ENCODE measurements at places on chromosomes 12 and 14. TPM values are rescaled to one million over a fixed set of nuclear protein-coding genes. Genes with fewer than 3 reads are reported as not detected.

DHRS2 gene
- total RNA-seq = 1.1 TPM

DNA sequence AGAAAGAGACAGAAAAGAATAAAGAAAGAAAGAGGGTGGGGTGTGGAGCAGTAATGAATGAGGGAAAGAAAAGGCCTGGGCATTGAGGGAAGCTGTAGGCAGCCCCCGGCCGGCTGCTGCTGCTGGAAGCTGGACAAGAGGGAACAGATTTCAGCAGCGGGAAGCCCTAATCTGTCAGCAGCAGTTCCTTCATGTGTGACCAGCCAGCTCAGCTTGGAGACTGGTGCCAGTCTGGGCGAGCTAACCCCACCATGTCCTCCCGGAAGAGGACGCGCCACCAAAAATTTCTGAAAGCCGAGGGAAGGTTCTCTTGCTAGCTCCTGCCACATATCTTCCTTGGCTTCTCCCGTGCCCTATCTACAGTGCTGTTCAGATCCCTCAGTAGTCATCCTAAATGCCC lies 236.8 kb downstream of the GRIN2B start:
- DNase-seq = no peak

NOP9 gene
- 16.4 TPM for total RNA-seq

DNA sequence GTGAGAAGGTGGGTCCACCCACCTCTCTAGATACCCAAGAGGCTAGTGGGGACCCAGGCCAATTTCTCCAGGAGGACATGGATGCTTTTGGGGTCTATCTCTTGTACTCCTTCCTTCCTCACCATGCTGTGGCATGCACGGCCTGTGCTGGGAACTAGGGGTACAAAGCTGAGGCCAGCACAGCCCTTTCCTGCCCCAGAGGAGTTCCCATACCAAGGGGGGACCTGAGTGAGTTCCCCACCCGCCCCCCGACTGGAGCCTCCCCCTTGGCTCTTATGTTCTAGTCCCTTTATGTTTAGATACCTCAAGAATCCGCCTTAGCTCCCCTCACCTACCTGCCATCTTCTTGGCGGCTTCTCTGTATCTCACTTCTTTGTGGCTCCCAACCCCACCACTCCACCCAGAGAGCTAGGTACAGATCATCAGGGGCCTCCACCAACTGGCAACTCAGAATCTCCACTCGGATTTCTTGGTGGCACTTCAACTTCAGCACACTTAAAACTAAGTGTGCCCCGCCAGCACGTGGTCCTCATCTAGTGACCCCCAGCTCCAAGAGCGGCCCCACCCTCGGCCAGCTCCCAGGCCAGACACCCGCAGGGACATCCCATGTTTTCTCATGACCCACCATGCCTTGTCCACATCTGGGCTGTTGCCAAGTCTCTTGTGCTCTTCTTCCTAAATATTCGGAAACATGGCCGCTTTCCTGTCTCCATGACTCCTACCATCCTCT lies 115.2 kb upstream of the RTL1 start:
- no peak for DNase-seq

- DNase-seq = peak; percentile 78
Observed at GRCh38 chr14:22847661-22848341, 11.4 kb downstream of the MMP14 start.

GRCh38 chr12:117069926-117070900 lies 29.0 kb downstream of the TESC start:
- DNase-seq = no peak

DNA sequence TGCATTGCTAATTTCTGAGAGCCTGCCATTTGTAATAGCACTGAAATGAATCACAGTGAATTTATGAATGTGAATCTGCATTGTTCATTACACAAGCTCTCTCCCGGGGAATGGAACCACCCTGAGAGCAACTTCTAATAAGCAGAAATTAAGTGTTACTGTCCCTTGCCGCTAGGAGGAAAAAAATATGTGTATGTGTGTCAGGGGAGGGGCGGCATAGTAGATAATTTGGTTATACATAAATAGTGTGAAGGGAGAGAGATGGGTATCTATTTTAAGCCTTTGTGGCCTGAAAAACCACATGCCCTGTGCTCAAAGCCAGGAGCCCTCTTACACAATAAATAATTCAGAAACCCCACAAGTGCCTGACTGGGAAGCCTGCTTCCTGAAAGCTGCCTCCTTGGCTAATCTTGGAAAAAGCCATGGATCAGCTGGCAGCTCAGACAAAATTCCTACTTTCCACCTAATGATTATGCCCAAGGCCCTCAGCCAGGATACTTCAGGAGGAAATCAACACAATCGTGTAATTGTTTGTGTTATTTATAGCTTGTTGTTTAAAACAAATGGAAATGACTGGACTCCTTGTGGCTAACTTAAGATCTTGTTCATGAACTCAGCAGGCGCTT lies 366.2 kb upstream of the KITLG start:
- peak; percentile 90 for DNase-seq

DNA sequence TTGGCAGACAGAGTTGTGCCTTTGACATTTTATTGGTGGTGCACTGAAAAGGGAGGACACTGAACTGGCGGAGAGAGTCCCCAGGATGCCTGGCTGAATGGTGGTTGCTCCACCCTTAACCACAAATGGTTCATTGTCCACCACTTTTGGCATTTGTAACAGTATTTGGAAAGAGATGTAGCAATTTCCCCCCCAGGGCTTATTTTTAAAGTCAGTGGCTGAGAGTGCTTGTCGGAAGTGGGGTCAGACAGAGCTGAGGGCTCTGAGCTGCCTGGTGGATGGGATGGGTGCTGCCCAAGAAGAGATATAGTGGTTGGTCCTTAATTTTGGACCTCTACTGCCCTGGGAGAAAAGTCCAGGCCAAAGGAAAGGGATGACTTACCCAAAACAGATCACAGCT lies 31.5 kb upstream of the FGF6 start:
- DNase-seq = no peak

RD3L gene
- not detected for total RNA-seq

DNA sequence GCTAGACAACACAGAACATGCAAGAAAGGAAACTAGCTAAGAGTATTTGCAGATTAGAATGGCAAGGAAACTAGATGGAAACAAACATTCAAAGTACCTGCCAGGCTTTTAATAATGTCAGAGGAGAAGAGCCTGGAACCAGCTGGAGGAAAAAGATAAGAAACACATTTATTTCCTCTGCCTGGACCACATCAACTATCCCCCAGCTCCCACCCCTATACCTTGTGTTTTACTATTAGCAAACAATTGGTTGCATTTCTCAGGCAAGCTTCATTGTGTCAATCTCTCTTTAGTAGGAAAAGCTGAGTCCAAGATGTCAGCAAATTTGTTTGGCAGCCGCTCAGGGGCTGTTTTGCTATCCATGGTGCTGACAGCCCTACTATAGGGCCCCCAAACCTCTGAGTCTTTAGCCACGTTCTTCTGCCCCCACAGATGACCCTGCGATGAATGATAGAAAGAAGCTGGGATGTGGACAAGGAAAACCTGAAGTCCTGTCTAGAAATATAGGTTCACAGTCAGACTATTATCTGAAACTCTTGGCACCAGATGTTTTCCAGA lies 11.6 kb upstream of the SYNDIG1L start:
- no peak for DNase-seq

DNA sequence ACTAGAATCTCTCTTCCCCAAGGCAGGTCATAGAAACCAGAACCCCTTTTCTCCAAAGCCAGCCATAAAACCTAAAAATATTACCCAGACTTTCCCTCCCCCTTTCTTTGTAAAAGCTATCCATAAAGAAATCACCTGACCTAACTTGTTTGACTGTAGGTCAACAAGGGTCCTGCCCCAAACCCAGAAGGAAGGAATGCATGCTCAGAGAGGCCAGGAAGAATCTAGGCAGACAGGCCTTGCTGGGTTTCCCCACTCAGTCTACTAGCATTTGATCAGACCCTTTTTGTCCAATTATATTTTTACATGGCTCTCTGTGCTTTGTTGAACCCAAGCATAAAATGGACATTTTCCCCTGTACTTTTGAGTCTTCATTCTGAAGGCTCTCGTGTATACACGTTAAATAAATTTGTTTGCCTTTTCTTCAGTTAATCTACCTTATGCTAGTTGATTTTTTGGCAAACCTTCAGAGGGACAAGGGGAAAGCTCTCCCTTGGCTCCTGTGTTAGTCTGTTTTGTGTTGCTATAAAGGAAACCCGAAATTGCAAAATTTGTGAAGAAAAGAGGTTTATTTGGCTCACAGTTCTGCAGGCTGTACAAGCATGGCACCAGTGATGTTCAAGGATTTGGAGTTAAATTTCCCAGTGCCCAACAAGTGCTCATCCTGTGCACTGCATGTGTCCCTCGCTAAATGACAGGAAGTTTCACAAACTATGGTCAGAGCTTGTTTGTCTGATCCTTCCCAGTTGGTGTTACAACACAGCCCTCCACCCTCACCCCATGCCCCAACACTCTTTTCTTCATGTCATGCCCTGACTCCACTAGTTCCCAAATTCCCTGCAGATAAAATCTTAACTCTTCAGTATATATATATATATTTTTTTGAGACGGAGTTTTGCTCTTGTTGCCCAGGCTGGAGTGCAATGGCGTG lies 14.2 kb upstream of the RASSF3 start:
- DNase-seq = no peak

Measured in fibroblast of the aortic adventitia (primary cell).